NCI-H345 (cell line): ENCODE measurements at places on chromosomes 12 and 14.

DNA sequence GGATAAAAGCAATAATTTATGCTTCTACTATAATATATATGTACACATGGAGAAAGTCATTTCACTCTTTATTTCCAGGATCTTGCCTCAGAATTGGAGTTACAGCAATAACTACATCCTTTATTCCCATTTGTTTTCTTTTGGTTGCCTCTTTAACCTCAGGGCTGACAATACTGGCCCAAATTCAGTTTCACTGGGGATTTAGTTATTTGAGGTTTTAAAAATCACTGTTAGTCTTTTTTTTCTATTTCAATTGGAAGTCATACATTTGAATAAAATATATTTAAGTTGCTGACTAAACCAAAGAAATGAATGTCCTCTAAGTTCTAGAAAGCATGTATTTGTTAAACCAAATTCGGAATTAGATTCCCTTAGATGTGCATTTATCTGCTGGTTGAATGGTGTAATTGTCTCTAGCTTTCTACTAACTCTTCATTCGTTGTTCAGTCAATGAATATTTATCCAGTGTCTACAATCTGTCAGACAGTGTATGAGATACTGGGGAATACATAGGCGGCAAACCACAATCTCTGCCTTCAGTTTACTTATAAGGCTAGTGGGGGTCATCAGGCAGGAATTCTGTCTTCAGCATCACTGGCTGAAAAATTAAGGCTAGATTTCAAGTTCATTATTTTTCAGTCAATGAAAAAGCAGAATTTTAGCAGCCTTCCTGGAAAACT is 190.8 kb upstream of the ARHGAP5 start:
- DNase-seq, result no peak

DNA sequence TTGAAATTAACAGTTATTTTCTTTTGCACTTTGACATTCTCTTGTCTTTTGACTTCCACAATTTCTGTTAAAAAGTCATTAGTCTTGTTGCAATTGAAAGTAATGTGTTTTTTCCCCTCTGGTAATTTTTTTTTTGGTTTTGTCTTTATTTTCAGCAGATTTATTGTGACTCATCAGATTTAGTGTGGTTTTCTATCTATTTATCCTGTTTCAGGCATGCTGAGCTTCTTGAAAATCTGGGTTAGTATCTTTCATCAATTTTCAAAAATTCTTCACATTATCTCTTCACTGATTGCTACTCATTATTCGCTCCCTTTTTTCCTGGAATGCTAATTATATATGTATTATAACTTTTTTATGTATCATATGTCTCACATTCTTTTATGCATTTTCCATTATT is 15.3 kb upstream of the NTF3 start:
- no peak for DNase-seq

GRCh38 chr14:69701857-69702256 is 65.1 kb upstream of the SRSF5 start:
- DNase-seq, result no peak

- DNase-seq, result no peak
Measured at GRCh38 chr14:26719514-26719913, 121.7 kb upstream of the NOVA1 start.

- DNase-seq, result no peak
Measured at GRCh38 chr12:2378835-2379330, 326.1 kb downstream of the CACNA1C start.

- no peak for DNase-seq
Measured at GRCh38 chr14:87935081-87935828, 57.7 kb downstream of the GALC start.

- DNase-seq, result no peak
Measured at GRCh38 chr14:75120541-75121291, 6.1 kb downstream of the NEK9 start.

DNA sequence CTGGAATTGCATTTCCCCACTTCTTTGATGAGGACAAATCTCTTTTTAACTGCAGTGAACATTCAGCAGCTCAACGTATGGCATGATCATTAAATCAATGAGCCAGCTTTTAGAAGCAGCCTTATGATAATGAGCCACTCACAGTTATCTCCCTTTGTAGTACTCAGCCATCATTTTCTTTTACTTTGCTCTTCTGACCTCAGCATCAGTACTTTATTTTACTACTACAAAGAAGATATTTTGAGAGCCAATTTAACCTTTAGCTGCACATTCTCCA is 250.0 kb upstream of the CLEC14A start:
- DNase-seq, result no peak

DNA sequence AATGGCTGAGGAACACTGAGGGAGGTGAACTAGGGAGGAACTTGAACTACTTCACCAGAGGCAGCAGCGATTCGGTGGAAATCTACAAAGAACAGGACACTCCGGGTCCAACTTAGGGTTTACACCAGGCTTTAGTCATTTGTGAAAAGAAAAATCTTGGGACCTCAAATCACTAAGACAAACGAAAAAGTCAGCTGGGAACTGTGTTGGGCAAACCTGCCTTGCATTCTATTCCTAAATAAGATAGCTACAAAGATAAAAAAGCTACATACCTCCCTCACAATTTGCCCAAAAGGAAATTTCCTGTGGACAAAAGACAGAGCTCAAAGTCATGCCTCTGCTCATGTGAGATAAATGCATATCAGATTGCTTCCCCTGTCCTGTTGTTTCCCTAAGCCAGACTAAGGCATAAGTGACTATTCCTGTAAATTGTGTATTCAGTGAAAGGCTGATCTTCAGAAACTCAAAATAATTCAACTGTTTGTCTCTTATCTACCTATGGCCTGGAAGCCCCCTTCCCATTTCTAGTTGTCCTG is 106.6 kb downstream of the APAF1 start:
- DNase-seq, result no peak

DNA sequence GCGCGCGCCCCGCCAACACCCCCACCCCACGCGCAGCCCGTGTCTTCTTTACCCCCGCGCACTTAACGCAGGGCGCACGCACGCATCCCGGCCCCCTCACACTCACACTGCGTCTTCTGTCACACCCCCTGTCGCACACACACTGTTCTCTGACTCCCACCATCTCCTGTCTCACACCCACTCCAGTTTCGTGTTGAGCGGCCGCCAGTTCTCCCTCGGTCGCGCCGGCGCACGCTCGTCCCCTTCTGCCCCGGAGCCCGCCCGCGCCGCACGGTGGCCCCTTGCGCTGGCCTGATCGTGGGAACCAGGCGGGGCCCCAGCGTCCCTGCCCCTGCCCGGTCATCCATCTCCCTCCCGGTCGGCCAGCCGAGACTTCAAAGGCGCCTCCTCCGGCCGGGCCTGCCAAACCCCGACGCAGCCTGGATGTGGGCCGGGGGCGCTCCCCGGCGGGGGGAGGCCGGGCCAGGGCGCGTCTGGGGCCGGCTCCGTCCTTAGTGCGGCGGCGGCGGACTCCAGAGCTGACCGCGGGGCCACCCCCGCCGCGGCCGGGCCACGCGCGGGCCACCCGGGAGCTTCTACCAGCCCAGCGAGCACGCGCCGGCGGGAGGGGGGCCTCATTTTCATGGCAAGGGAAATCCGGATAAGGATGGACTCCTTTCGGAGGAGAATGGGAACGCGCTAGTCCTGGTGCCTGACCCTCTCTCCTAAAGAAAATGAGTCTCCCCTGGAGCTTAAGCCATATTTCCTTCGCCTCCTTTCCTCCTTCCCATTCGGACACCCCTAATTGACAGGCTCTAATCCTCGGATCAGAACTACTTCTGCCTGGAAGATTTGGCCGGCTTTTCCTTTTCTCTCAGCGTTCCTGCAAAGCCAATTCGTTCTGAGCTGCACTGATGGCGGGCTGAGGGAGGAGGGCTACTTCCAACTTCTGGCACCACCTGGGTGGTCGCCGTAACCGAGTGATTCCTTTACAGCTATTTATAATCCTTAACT is 82.0 kb upstream of the HMGA2 start:
- DNase-seq, result no peak

DNA sequence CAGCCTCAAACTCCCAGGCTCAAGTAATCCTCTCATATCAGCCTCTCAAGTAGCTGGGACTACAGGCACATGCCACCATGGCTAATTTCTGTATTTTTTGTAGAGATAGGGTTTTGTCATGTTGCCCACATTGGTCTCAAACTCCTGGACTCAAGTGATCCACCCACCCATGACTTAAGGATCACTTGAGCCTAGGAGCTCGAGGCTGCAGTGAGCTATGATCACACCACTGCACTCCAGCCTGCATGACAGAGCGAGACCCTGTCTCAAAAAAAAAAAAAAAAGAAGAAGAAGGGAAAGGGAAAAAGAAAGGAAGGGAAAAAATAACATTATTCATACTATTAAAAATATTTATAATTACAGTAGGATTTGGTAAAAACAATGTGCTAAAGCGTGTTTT is 19.2 kb downstream of the EPS8 start:
- DNase-seq, result no peak

GRCh38 chr14:50469982-50470381 is 62.4 kb downstream of the MAP4K5 start:
- no peak for DNase-seq

- no peak for DNase-seq
Measured at GRCh38 chr12:70444903-70445302, 78.8 kb downstream of the KCNMB4 start.

DNA sequence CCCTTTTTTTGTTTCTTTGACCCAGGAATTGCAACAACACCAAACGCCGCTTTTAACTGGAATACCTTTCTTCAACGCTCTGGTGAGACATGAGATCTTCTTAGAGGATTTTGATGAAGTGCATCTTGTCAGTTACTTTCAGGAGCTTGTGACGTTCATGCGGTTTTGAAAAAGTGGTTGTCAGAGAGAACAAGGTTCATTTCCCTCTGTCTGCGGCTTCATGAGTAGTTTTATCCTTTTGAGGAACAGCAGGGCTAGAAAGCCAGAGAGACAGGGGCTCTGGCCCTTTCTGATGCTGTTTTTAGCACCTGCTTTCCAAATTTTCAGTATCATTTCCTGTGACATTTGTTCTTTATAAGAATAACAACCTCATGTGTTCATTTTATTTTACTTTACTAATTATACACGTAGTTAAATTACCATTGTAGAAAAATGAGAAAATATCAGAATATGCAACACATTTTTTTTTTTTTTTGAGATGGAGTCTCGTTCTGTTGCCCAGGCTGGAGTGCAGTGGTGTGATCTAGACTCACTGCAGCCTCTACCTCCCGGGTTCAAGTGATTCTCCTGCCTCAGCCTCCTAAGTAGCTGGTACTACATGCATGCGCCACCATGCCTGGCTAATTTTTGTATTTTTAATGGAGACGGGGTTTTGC is 61.8 kb downstream of the GLT1D1 start:
- DNase-seq, result no peak

DNA sequence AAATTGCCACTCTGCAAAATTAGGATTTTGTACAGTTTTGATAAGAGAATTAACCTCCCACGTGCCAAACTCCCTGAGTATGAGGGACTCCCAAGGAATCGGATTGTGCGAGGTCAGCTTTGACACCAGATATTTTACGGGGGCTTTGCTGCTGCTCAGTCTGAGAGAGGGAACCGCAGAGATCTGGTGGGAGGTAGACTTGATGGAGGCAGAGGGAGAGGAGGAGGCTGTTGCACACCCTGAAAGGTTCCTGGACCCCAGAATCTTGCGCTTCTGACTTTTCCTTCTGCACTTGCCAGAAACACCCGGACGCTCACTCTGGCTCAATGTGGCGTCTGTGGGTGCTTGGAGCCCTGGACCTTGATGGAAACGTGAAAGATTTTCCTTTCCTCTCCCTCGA is 83.9 kb downstream of the PAPOLA start:
- no peak for DNase-seq

DNA sequence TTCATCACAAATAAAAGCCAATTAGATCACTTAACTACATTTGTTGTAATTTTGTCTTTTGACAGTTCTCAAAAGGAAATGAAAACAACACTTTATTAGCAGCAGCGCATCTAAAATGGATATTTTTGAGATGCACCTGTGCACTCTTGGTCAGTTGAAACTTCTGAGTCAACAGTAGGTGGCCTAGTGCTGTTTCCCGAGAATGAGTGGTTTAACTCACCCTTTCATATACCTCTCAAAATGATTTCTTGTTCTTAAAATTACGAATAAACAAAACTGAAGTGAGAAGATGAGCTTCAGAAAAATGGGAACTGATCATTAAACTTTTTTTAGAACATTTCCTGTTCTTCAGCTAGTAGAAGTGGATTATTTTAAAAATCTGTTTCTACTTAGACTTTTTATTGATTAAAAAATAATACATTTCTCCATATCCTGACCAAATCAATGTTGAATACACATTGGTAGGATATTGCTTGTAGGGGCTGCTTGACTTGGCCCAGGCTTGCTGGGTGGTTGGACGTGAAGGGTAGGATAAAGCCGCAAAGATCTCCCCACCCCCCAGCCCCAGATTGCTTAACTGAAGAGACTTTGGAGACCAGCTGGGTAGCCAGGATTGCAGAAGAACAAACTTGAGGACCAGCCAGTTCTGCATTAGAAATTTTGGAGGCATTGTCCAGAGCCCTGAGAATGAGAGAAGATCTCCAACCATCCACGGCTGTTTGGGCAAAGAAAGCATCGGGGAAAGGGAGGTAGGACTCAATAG is 22.3 kb upstream of the STK38L start:
- no peak for DNase-seq

GRCh38 chr12:60345442-60345841 is 749.6 kb downstream of the SLC16A7 start:
- no peak for DNase-seq

- DNase-seq, result no peak
Measured at GRCh38 chr12:52819731-52820510, 6.0 kb upstream of the KRT4 start.

GRCh38 chr14:80310938-80311750 is 99.8 kb upstream of the DIO2 start:
- no peak for DNase-seq

DNA sequence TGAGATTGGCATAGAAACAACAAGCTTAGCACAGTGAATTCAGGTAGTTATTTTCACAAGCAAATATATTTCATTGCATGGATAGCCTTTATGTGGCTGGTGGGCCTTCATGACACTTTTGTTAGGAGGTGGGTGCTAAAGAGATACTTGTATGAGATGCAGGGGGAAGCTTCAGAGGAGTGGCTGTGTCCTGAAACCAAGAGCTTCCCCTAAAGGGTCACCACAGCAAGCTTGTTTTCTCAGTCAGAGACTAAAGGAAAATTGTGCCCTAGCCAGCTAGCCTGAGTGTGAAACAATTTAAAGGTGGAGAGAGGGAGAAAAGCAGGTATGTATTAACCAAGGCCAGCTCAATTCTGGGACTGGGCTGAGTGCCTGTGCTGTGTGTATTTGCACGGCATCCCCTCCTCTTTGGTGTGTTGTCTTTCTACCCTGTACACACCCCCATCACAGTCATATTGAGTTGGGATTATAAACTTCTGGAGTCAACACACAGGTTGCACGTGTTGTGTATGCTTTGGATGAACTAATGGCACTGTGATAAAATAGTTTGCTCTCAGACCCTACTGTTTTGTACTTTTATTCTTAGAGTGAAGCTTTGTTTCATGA is 79.2 kb downstream of the RASSF8 start:
- no peak for DNase-seq

DNA sequence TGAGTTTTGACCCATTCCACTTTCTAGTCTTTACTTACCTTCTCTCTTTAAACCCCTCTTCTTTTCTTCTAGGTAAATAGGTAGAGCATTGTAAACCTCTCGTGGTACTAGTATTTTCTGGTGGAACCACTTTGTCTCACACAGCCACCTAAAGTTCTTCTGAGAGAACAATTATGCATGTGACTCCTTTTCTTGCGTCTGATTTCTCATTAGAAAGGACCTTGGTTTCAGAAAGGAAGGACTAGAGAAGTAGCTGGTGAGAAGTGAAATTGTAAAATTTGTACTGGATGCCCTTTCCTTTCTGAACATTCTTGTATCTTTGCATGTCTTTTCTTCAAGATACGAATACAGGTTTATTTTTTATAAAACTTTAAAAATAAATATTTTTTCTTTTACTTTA is 99.0 kb downstream of the NUBPL start:
- DNase-seq, result no peak
